IMR-90 (cell line): ENCODE measurements at places on chromosomes 1 and 21. TPM values are rescaled to one million over a fixed set of nuclear protein-coding genes. Genes with fewer than 3 reads are reported as not detected.

The GRIK3 gene
- not detected in 2 replicates for total RNA-seq

DNA sequence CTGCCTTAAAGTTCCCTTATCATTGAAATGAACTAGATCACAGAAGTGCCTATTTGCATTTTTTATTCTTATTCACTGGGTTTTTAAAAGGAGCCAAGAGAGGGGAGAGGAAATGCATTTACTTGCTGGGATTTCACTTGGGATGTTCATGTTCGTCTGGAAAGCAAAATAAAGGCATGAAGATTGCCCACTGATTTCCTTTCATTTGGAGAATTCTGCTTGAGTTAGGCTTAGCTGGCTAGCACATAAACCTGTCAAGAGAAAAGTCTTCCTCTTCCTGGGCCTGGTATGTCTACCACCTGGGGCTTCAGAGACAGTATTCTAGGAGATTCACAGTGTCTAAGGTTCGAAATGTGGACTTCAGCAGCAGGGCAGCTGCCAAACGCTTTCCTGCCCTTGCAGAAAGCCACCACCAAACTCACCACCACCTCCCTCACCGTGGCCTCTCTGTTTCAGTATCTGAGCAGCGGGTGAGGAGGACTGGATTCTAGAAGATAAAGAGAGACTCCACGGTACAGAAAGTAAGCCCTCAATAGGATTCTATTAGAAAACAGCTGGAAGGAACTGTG is 44.5 kb downstream of the HIVEP3 start:
- no peak overlapping the region for H3K27ac ChIP-seq
- DNase-seq = no peak
- H3K4me3 ChIP-seq = no peak overlapping the region
- no peaks in the 10 kb centered on the region for H3K36me3 ChIP-seq
- H3K4me1 ChIP-seq = peaks cover 5% of the 10 kb centered on the region

DNA sequence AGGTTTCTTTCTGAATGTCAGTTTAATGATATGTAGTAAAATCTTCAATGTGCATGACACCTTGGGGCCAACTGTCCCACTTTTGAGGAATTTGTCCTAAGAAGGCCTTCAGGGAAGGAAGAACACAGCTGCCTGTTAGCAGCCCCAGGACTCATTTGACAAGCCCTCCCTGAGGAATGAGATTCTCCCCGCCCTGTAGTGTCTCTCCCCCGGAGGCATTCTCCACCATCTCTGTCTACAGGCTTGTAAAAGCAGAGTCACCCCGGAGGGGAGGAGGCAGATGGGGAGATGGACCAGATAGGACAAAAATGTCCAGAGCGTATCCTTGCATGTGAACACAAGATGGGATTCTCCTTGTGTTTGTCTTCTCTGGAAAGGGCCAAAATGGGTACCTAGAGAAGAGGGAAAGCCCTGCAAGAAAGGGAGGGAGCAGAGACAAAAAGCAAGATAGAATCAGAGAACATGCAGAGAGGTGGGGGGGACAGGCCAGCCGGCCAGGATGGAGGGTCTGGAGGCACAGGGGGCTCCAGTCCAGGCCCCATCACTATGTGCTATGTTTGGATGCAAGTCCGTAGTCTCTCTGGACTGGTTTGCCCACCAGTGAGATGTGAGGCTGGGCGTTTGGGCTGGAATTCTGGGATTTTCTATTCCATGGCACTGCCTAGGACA is 12.0 kb upstream of the WNT3A start:
- DNase-seq = no peak
- no peak overlapping the region for H3K4me3 ChIP-seq
- H3K36me3 ChIP-seq = no peaks in the 10 kb centered on the region
- H3K27me3 ChIP-seq = peaks cover 3% of the 10 kb centered on the region; the same call in 1 of the 2 replicates

The TAS1R1 gene
- total RNA-seq = not detected in 2 replicates

GRCh38 chr1:31665234-31665878 is 20.7 kb upstream of the PEF1 start:
- no peak overlapping the region for H3K4me3 ChIP-seq
- no peaks in the 10 kb centered on the region for H3K27me3 ChIP-seq
- no peak overlapping the region for H3K27ac ChIP-seq
- no peak for DNase-seq
- H3K36me3 ChIP-seq = peaks cover 70% of the 10 kb centered on the region; the same call in 1 of the 2 replicates
- peaks cover 9% of the 10 kb centered on the region for H3K4me1 ChIP-seq

The ARMH1 gene
- 0.28 and 0.36 TPM in 2 replicates for total RNA-seq

DNA sequence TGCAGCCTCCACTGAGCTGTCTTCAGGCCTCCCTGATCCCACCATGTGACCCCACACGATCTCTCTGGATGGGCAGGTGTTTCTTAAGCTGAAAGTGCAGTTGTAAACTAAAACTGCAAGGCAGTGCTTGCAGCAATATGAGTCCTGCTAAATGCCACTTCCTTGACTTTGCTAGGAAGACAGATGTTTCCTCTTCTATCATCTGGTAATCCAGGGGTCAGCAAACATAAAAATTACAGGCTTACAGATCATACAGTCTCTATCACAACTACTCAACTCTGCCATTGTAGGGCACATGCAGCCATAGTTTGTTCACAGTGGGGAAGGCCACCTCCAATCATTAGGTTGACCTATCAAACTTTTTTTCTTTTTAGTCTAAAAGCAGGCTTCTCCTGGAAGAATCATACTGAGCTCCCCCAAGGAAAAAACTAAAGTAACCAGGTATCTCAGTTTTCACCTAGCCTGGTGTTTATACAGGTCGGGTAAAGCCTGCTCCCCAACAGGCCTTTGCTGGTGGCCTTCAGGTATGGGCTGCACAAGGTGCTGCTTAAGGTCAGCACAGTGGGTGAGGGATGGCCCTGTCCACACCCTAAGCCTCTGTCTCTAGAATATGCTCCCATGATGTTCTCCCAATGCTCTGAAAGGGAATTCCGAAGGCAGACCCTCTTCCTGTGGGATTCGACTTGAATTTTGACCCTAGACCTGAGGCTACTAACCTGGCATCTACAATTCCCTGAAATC is 10.8 kb downstream of the ABCA4 start:
- H3K27ac ChIP-seq = no peak overlapping the region
- no peaks in the 10 kb centered on the region for H3K36me3 ChIP-seq
- no peak for DNase-seq
- peaks cover 18% of the 10 kb centered on the region for H3K27me3 ChIP-seq
- H3K4me3 ChIP-seq = no peak overlapping the region
- no peaks in the 10 kb centered on the region; the same call in 1 of the 2 replicates for H3K4me1 ChIP-seq

DNA sequence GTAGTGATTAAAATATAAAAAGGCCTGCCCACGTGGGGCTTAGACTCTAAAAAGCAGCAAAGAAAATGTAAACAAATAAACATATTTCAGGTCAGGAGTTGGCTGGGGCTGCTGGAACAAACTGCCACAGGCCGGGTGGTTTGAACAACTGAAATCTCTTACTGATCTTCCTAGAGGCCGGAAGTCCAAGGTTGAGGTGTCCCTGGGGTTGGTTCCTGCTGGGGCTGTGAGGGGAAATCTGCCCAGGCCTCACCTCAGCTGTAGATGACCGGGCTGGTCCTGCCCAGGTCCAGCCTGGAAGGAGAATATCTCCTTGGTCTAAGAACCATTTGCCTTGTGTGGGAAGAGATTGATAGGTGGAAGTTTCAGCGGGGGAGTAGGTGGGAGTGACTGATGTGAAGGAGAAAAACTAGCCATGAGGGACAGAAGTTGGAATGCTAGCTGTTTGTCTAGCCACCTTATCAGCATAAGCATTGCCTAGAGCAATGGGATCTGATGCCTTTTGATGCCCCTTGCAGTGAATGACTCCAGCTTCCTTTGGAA is 221.1 kb downstream of the DYRK1A start:
- H3K27me3 ChIP-seq = peaks cover 6% of the 10 kb centered on the region
- H3K4me3 ChIP-seq = no peak overlapping the region
- no peaks in the 10 kb centered on the region for H3K4me1 ChIP-seq
- no peak for DNase-seq
- H3K27ac ChIP-seq = no peak overlapping the region
